Activated T-cell treated with anti-CD3 and anti-CD28 coated beads, Interleukin-2, amount 50 U/mL, for 4 hours (primary cell): ENCODE measurements at places on chromosomes 5 and 9. TPM values are rescaled to one million over a fixed set of nuclear protein-coding genes. Genes with fewer than 3 reads are reported as not detected.

Gene FOXD4L5
- total RNA-seq = not detected

Gene ITGA1
- 4.7 TPM for total RNA-seq

GRCh38 chr5:83927140-83927733, 206.6 kb upstream of the HAPLN1 start:
- DNase-seq = peak; percentile 11

GRCh38 chr9:136648751-136649150, 14.0 kb upstream of the EGFL7 start:
- no peak for DNase-seq

- DNase-seq = no peak
Measured at GRCh38 chr9:121731919-121732318, 80.5 kb downstream of the DAB2IP start.
